H9 (cell line): ENCODE measurements at places on chromosomes 2 and 18.
A peak's percentile ranks its signal among the peaks of the same experiment; 100 is the strongest.

GRCh38 chr2:184078496-184078895, 519.8 kb upstream of the ZNF804A start:
- DNase-seq, result no peak

- DNase-seq, result no peak
These were observed 7.7 kb downstream of the SLC1A4 start for GRCh38 chr2:64996871-64997307.

- DNase-seq, result no peak
These were observed 465.6 kb upstream of the SLC14A2 start for GRCh38 chr18:45149712-45150111.

GRCh38 chr18:21739604-21740537, 721 bp upstream of the MIB1 start:
- DNase-seq, result peak; percentile 52

GRCh38 chr2:224910574-224910925, 131.7 kb downstream of the DOCK10 start:
- no peak for DNase-seq

DNA sequence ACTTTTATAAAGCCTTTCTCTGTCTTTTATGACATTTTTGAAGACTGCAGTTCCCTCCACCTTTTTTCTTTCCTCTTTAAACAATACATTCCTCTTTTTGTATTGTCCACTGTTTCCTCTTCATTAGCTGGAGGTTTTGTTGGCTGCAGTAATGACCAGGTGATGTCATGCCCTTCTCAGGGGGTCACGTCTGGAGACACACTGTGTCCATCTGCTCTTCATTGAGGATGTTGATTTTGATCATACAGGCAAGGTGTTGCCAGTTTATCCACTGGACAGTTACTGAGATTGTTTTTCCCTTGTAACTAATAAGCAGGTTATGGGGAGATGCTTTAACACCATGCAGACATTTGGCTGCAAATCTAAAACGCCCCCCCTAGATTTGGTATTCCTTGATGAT, 19.8 kb downstream of the ZNF407 start:
- no peak for DNase-seq

DNA sequence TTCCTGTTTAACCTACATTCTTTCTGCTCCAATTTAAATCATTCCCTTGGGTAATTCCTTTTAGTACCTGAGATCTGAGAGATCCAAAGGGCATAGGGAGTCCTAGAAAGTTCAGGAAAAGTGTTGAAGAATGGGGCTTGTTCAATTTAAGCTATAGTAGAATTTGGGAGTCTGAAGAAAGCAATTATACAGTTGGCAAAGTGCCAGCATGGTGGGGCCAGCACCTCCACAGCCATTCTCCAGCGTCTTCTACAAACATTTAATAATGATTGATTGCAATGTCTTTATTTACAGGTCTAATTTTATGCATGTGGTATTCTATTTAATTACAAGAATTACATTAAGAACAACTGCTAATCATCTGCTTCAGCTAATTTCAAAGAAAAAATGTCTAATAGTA, 957.7 kb upstream of the GYPC start:
- DNase-seq, result no peak

- no peak for DNase-seq
These were observed 93.6 kb downstream of the CRIM1 start for GRCh38 chr2:36449213-36449612.

DNA sequence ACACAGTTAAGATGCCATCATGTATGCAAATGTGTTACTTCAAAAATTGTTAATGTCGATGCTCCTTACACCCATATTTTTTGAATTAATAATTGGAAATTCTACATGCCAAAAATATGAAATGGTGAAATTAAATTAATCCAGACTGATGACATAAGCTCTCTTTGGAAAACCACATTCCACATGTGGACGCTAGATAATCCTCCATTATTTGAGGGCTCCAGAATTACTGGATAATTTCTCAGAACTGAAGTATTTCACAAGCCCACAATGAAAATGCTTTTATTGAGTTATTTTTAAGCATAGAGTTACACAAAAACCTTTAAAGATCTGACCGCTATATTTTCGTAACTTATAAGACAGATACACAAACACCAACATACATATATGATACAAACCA, 47.8 kb downstream of the FARSB start:
- DNase-seq, result no peak

DNA sequence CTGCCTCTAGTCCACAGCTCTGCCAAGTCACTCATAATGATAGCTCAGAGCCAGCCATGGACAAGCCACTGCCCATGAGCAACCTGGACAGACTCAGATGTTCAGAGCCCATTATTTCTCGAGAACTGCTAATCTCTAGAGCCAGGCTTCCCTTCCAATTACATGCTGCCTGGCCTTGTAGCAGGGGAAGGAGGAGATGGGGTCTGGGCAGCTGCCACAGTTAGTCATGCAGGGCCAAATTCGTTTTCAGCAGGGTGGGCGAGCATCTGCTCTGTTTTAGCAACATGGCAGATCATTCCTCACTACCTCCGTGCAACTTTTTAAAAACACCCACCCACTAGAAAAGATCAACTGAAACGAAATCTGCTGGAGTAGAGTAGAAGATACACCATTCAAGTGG, 141.8 kb downstream of the MYO5B start:
- DNase-seq, result no peak

GRCh38 chr2:184155791-184156190, 442.5 kb upstream of the ZNF804A start:
- DNase-seq, result no peak

DNA sequence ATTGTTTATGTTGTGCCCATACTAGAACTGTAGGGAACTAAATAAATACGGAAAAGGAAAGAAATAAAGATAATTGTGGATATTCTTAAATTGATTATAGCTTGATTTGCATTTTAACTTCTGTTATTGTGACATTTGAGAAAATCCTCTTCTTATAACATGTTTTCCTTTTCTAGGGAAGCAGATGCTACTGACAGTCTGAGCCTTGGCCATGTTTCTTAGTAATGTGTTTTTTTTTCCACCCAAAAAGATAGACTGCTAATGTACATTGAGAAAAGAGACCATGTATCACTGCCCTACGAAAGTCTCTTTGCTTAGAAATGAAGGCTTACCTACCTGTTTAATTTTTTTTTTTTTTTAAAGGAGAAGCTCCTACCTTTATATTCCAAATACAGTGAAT, 22.2 kb downstream of the ITGAV start:
- no peak for DNase-seq

GRCh38 chr18:66124394-66124793, 373.6 kb downstream of the CDH7 start:
- DNase-seq, result no peak

- no peak for DNase-seq
These were observed 35.8 kb downstream of the PUM2 start for GRCh38 chr2:20314562-20315501.

GRCh38 chr2:1787755-1788477, 43.6 kb upstream of the PXDN start:
- DNase-seq, result no peak

DNA sequence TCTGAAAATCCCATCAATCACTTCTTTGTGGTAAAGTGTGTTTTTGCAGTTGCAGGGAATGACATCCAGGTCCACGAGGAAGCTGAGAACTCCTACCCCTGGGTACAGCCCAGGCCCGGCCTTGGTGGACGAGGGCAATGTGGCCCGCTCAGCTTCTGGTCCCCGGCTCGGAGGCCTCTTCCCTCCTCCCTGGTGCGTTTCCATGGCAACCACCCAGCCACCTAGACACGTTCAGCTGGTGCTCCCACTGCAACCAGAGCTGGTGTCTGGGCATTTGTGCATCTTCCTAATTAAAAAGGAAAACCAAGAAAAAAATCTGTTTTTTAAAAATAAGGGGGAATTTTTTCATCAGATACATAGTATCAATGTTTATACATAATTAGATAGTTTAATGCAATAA, 603.6 kb upstream of the SALL3 start:
- DNase-seq, result no peak

DNA sequence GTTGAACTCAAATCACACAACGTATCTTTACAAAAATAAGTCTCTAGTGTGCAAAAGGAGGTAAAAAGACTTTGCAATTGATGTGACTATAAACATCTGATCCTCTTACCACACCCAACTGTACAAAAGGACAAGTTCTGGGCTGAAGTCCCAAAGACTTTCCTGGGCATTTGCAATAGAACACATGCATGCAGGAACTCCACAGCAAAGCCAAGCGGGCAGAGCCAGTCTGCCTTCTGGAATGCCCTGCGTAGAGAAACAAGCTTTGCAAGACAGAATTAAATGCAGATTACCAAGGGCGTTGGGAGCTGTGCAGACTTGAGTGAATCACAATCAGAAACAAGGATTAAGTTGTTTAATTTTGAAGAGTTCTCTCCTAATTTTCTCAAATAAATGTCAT, 208.4 kb upstream of the ZNF521 start:
- no peak for DNase-seq

- DNase-seq, result peak; percentile 75
These were observed 116.2 kb downstream of the SMAD7 start for GRCh38 chr18:48834413-48835031.

- DNase-seq, result no peak
These were observed 87.3 kb downstream of the COLEC12 start for GRCh38 chr18:413233-413632.

- peak; percentile 50 for DNase-seq
These were observed 837 bp upstream of the ACSL3 start for GRCh38 chr2:222859786-222860612.

DNA sequence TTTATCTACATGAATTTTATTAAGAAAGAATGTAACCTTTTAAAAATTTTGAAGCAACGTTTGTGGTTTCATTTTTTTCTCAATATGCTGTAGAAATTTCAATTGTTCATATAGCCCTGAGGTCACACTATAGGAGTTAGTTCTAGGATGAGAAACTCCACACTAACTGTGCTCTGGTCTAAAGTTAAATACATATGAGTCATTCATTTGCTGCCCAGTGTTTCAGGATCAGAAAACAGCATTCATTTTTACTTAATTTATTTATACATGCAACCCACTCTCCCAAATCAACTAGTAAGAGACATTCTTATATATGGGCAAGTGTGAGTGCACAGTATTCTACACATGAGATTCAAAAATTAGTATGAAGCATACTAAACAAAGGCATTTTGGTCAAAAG, 137.9 kb downstream of the DOCK10 start:
- no peak for DNase-seq
